ENCODE measurements at places on chromosomes 1 and 21.

DNA sequence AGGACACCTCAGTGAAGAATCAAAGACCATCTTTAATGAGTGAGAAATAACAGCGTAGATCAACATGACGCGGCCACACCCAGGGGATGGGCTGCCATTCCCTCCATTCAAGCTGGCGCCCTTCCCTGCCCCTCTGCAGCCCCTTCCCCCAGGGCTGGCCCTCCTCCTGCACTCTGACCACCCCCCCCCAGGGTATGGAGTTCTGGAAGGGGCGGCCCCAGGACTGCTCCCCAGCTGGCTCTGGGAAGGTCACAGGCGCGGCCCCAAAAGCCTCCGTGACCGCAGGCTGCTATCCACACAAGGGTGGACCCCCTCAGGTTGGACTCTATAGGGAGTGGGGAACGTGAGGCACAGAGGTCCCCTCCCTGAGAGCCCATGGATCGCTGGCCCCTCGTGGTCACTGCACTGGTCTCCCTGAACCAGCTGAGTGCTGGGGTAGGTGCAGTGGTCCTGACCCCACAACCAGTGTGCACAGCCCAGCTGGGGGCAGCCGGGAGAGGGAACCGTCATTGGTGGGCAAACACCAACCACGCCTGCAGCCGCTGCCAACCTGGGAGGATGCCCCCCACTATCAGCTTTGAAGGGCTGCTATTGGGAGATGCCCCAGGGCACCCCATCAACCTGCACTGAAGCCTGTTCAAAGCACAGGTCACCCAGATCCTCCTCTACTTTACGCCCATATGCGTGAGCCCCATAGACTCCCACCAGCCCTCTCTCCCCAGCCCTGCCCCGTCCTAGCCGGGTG, 16.1 kb upstream of the GPR153 start:
- H3K27ac ChIP-seq = no peak overlapping the region
- peaks cover 6% of the 10 kb centered on the region for H3K36me3 ChIP-seq
- H3K4me1 ChIP-seq = peaks cover 2% of the 10 kb centered on the region
- no peak for DNase-seq
- H3K4me3 ChIP-seq = no peak overlapping the region
- H3K27me3 ChIP-seq = no peaks in the 10 kb centered on the region

DNA sequence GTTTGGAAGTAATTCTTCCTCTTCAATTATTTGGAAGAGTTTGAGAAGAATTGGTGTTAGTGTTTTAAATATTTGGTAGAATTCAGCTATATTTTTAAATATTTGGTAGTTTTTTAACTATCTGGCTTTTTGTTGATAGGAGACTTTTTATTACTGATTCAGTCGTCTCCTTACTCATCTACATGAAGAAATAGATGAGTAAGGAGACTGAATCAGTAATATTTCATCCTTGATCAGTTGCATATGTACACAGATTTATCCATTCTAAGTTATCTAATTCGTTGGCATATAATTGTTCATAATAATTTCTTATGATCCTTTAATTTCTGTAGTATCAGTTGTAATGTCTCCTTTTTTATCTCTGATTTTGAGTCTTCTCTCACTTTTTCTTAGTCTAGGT, 224.1 kb downstream of the GPR52 start:
- H3K4me3 ChIP-seq = no peak overlapping the region
- no peaks in the 10 kb centered on the region for H3K27me3 ChIP-seq
- no peak overlapping the region for H3K27ac ChIP-seq
- DNase-seq = no peak
- H3K4me1 ChIP-seq = no peaks in the 10 kb centered on the region

- no peak for DNase-seq
- H3K36me3 ChIP-seq = peaks cover 2% of the 10 kb centered on the region
- H3K4me1 ChIP-seq = peaks cover 5% of the 10 kb centered on the region
- no peak overlapping the region for H3K4me3 ChIP-seq
- H3K27ac ChIP-seq = no peak overlapping the region
- H3K27me3 ChIP-seq = no peaks in the 10 kb centered on the region
Observed at GRCh38 chr1:206647224-206647623, 11.9 kb downstream of the DYRK3 start.

- peaks cover 74% of the 10 kb centered on the region for H3K27me3 ChIP-seq
- peaks cover 5% of the 10 kb centered on the region for H3K4me1 ChIP-seq
Observed at GRCh38 chr1:20115916-20116315, 3.4 kb downstream of the PLA2G2D start.

GRCh38 chr1:206439205-206439604, 31.1 kb upstream of the IKBKE start:
- H3K27me3 ChIP-seq = no peaks in the 10 kb centered on the region
- no peak overlapping the region for H3K27ac ChIP-seq
- DNase-seq = no peak
- peaks cover 2% of the 10 kb centered on the region for H3K4me1 ChIP-seq
- H3K4me3 ChIP-seq = no peak overlapping the region

DNA sequence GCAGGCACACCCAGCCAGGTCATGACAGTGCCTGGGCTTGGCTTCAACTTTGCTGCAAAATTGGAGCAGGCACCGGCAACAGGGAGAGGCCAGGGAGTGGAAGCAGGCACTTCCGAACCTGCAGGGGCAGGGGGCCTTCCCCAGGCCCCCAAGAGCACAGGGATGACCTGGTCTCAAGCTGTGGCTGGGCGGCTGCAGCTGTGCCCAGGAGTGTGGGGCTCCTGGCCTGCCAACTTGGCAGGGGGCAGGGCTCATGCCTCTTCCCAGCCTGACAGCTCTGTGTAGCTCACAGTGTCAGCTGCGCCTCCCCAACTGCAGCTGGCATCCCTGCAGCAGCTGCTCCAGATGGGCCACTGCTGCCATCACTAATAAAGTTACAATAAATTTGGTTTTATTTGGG, 51.5 kb upstream of the SCYL3 start:
- no peaks in the 10 kb centered on the region for H3K36me3 ChIP-seq
- DNase-seq = no peak
- H3K4me1 ChIP-seq = no peaks in the 10 kb centered on the region
- H3K27me3 ChIP-seq = no peaks in the 10 kb centered on the region
- H3K4me3 ChIP-seq = no peak overlapping the region

- peaks cover 6% of the 10 kb centered on the region for H3K4me1 ChIP-seq
- H3K36me3 ChIP-seq = peaks cover 15% of the 10 kb centered on the region
- no peak overlapping the region for H3K27ac ChIP-seq
- DNase-seq = no peak
- no peaks in the 10 kb centered on the region for H3K27me3 ChIP-seq
Observed at GRCh38 chr21:36945496-36946138, 20.9 kb downstream of the HLCS start.

DNA sequence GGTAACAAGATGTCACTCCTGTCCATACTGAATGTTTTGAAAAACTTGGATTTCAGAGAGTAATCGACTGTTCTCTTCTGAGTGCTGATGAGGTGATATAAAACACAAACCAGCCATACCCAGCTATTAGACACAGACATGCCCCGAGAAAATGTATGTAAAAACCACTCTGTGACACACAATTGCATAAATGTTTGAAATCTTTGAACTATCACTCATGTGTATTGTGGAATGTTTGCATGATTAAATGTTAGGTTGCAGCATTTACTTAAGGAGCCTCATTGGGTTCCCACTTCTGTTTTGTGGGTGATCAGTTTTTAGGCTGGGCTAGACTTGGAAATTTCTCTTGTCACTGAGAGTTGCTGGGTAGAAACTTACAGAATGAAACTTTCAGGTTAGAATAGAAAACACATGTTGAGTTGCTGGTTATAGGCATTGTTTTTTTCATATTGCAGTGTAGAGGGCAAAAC, 270.4 kb upstream of the B3GALT2 start:
- H3K36me3 ChIP-seq = no peaks in the 10 kb centered on the region
- H3K27me3 ChIP-seq = no peaks in the 10 kb centered on the region
- no peak for DNase-seq
- no peak overlapping the region for H3K27ac ChIP-seq
- peaks cover 19% of the 10 kb centered on the region for H3K4me1 ChIP-seq
- no peak overlapping the region for H3K4me3 ChIP-seq

- no peak overlapping the region for H3K4me3 ChIP-seq
- no peaks in the 10 kb centered on the region for H3K4me1 ChIP-seq
- no peak overlapping the region for H3K27ac ChIP-seq
- peaks cover 30% of the 10 kb centered on the region for H3K27me3 ChIP-seq
- no peak for DNase-seq
Observed at GRCh38 chr1:87239997-87240605, 88.6 kb upstream of the LMO4 start.

DNA sequence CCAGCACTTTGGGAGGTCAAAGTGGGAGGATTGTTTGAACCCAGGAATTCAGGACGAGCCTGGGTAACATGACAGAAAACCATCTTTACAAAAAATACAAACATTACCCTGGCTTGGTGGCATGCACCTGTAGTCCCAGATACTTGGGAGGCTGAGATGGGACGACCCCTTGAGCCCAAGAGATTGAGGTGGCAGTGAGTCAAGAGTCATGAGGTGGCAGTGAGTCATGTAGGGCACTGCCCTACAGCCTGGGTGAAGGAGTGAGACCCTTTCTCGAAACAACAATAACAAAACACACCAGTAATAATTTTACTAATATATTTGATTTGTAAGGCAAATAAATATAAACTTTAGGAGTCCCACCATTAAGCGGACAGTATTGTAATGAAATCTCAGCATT, 1906.2 kb downstream of the NCAM2 start:
- H3K4me3 ChIP-seq = no peak overlapping the region
- DNase-seq = no peak
- H3K27ac ChIP-seq = no peak overlapping the region
- H3K4me1 ChIP-seq = no peaks in the 10 kb centered on the region

GRCh38 chr1:6163973-6164617, 16.0 kb downstream of the CHD5 start:
- DNase-seq = no peak
- peaks cover 4% of the 10 kb centered on the region for H3K4me1 ChIP-seq
- peaks cover 72% of the 10 kb centered on the region for H3K27me3 ChIP-seq
- peaks cover 6% of the 10 kb centered on the region for H3K36me3 ChIP-seq

DNA sequence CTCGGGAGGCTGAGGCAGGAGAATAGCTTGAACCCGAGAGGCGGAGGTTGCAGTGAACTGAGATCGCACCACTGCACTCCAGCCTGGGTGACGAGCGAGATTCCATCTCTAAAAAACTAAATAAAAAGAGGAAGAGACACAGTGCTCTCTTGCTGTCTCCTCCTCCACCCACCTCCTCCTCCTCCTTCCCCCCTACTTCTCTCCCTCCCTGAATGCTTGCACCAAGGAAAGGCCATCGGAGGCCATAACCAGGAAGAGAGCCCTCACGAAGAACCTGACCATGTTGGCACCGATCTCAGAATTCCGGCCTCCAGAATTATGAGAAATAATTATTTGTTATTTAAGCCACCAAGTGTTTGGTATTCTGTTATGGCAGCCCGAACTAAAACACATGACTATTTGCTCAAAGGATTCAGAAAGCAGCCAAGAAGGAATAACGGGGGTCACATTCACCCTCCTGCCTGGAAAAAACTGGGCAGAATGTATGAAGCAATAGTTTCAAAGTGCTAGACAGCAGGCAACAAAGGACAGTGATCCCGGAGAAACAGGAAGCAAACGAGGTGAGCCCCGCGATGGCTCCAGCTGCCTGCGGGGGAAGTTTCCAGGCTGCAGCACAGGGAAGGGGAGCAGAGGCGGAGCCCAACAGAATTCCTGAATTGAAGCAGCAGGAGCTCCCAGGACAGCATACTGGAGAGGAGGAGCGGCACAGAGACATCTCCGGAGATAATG, 35.8 kb downstream of the LDLRAD1 start:
- peaks cover 17% of the 10 kb centered on the region for H3K27me3 ChIP-seq
- peak overlapping the region; percentile 27 for H3K27ac ChIP-seq
- DNase-seq = no peak
- H3K4me3 ChIP-seq = no peak overlapping the region

DNA sequence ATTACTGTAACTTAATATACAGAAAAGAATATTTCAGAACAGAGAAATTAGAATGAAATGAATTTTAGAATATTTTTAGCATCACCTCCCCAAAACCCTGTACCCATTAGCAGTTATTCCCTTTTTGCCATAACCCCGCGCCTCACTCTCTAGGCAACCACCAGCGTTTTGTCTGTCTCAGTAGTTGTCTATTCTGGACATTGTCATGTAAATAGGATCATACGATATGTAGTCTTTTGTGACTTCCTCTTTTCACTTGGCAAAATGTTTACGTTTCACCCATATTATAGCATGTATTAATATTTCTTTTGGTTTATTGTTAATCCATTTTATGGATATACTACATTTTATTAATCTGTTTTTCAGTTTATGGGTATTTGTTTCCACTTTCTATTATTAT, 24.9 kb downstream of the SOAT1 start:
- H3K36me3 ChIP-seq = peaks cover 7% of the 10 kb centered on the region
- H3K4me3 ChIP-seq = no peak overlapping the region
- DNase-seq = no peak

GRCh38 chr21:39647476-39647875, 34.7 kb downstream of the B3GALT5 start:
- H3K36me3 ChIP-seq = no peaks in the 10 kb centered on the region
- no peaks in the 10 kb centered on the region for H3K4me1 ChIP-seq
- H3K27ac ChIP-seq = no peak overlapping the region

- no peak overlapping the region for H3K27ac ChIP-seq
- H3K4me1 ChIP-seq = peaks cover 2% of the 10 kb centered on the region
- DNase-seq = no peak
- H3K4me3 ChIP-seq = no peak overlapping the region
Observed at GRCh38 chr21:36849461-36850105, 116.9 kb downstream of the HLCS start.

DNA sequence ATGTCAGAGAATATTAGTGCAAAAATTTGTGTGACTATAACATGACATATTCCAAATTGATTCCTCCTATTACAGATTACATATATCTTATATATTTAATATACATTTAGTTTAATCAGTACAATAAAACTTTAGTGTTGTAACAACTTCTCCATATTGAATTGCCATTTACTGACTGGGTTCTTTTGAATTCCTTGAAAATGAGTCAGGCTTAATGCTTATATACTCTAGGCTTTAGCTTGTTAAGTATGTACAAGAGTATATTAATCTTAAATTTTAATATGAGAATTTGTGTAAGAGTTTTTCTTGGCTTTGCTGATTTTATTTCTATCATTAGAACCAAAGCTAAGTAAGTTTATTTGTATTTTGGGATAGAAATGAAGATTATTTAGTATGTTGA, 40.3 kb downstream of the XPR1 start:
- H3K27ac ChIP-seq = no peak overlapping the region
- DNase-seq = no peak
- H3K4me3 ChIP-seq = no peak overlapping the region
- H3K36me3 ChIP-seq = peaks cover 2% of the 10 kb centered on the region
- no peaks in the 10 kb centered on the region for H3K27me3 ChIP-seq
- H3K4me1 ChIP-seq = peaks cover 2% of the 10 kb centered on the region

DNA sequence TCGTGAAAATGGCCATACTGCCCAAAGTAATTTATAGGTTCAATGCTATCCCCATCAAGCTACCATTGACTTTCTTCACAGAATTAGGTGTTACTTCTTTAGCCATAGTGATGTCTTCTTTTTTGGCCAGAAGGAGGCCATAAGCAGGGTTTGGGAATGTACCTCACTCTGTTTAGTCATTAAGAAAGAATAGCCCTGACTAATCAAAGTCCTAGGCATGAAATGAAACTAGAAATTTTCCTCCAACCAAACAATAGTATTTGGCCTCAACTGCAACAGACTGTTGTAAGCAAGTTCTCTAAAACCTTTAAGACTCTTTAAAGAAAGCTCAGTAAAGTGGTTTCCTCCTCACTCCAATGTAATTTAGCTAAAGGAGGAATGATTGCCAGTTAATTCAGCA, 163.9 kb downstream of the AKT3 start:
- H3K36me3 ChIP-seq = peaks cover 15% of the 10 kb centered on the region
- H3K27ac ChIP-seq = no peak overlapping the region
- H3K4me1 ChIP-seq = peaks cover 14% of the 10 kb centered on the region
- DNase-seq = no peak
- H3K27me3 ChIP-seq = no peaks in the 10 kb centered on the region
- no peak overlapping the region for H3K4me3 ChIP-seq
